ENCODE measurements at places on chromosomes 1 and 21. TPM values are rescaled to one million over a fixed set of nuclear protein-coding genes. Genes with fewer than 3 reads are reported as not detected.

ZNHIT6 gene
- total RNA-seq: 17.9 TPM

CD101 gene
- 0.09 TPM for total RNA-seq

BCL2L15 gene
- total RNA-seq: not detected

DIRAS3 gene
- total RNA-seq: 1.2 TPM

LDLRAD1 gene
- not detected for total RNA-seq

ALPL gene
- total RNA-seq: 1.1 TPM

GBP4 gene
- 3.7 TPM for total RNA-seq

FAM72D gene
- total RNA-seq: not detected

OPRD1 gene
- total RNA-seq: not detected

LRRIQ3 gene
- total RNA-seq: 1.3 TPM

MSH4 gene
- total RNA-seq: 0.16 TPM

EYA3 gene
- 21.9 TPM for total RNA-seq

Measured in fibroblast of the aortic adventitia (primary cell).